ENCODE measurements at places on chromosomes 7 and 10.

- no peak for DNase-seq
These were observed 83.6 kb downstream of the GRB10 start for GRCh38 chr7:50699143-50699542.

GRCh38 chr7:37201876-37202198 is 246.8 kb downstream of the ELMO1 start:
- no peak for DNase-seq

- no peak for DNase-seq
These were observed 106.2 kb upstream of the SEMA3D start for GRCh38 chr7:85292908-85293576.

- DNase-seq, result no peak
These were observed 18.0 kb downstream of the SEMA3C start for GRCh38 chr7:80900583-80901576.

DNA sequence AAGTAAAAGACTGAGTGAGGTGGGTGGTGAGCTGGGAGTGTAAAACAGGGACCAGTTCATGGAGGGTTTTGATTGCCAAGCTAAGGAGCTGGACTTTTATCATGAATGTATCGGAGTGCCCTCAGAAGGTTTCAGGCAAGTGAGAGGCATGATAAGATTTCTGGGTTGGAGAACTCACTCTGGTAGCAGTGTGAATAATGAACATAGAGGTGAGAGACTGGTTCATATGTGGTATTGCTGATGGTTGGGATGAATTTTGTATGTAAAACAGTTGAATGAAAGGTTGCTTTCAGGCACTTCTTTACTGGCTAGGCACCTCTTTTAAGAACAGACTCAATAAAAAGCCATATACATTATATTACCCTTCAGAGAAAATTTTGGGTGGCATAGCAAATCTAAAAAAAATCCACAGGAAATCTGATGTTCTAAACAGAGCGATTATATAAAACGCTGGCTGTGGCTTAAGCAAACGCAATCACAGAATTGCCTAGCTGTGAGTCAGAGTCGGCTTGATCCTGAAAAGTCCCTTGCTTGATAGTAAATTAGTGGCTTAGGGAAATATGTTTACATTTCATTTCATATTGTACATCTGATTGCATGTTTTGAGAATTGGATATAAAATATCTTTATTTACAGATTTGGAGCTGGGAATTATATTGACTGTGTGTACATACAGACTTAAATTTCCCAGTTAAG is 92.9 kb upstream of the HDAC9 start:
- DNase-seq, result no peak

- no peak for DNase-seq
These were observed 162.0 kb downstream of the KLF6 start for GRCh38 chr10:3622845-3623621.

DNA sequence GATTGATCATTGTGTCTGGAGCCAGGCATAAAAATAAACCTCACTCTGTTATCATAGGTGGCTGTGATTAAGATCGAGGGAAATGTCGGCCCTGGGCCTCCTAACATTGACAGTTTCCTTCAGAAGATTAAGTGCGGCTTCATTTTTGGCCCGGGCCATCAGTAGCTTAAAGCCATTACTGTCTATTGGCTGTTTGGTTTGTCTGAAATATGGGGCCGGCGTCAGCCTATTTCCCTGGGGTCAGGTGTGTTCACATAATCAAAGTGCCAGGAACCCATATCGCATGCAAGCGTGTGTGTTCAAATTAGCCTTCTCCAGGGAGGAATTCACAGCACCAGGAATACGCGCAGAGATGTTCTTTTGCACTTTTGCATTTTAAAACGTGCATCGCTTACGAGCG is 114.7 kb downstream of the CUX1 start:
- DNase-seq, result no peak

DNA sequence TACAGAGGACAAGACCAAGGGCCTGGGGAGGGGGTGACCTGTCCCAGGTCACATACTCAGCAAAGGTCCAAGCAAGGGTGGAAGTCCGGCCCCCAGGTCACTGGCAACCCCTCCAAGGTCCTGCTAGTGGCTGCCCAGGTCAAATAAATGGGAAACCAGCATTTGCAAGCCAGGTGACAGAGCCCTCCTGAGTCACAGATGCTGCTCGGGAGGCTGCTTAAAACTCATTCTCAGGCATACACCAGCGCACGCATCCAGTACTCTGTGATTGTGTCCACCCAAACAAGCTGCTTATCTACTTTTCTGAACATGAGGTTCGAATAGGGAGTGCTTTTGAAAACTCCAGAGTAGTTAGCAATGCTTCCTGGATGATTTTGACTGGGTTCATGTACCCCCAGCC is 130.6 kb downstream of the TAX1BP1 start:
- no peak for DNase-seq

- DNase-seq, result no peak
These were observed 187.5 kb upstream of the ADO start for GRCh38 chr10:62616885-62617590.

GRCh38 chr7:74017125-74017524 is 10.8 kb upstream of the ELN start:
- no peak for DNase-seq

DNA sequence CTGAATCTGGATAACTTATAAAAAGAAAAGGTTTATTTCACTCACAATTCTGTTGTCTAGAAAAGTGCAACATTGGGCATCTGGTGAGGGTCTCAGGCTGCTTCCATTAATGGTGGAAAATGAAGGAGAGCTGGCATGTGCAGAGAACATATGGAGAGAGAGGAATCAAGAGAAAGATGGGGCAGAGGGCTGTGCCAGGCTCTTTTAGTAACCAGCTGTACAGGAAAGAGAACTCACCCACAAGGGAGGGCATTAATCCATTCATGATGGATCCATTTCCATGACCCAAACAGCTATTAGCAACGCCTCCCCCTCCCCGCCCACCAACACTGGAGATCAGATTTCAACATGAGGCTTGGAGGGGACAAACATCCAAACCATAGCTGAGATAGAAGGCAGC is 61.7 kb upstream of the LYZL1 start:
- DNase-seq, result no peak

DNA sequence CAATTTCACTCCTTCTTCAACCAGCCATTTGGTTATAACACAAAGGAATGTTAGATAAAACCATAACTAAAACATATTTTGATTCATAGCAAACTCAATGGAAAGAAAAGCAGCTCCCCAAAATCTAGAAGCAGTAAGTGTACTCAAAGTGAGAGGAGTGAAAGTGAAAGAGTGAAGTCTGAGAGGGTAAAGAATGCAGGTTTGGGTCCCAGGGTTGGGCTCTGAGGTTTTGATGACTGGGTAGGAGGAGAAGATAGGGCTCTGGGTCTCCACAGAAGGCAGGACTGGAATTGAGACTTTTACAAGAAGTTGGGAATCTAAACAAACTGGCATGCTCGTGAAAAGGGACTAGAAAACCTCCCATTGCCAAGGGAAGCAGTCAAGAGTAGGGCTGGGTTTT is 85.4 kb upstream of the RSU1 start:
- DNase-seq, result no peak

GRCh38 chr10:131849591-131850382 is 51.0 kb upstream of the PPP2R2D start:
- no peak for DNase-seq

- no peak for DNase-seq
These were observed 51.3 kb downstream of the IKZF1 start for GRCh38 chr7:50355817-50356178.

GRCh38 chr7:12469568-12469967 is 65.9 kb upstream of the VWDE start:
- no peak for DNase-seq

GRCh38 chr7:73737491-73738219 is 947 bp downstream of the ABHD11 start:
- no peak for DNase-seq

GRCh38 chr7:39434012-39434411 is 132.2 kb upstream of the YAE1 start:
- DNase-seq, result no peak

DNA sequence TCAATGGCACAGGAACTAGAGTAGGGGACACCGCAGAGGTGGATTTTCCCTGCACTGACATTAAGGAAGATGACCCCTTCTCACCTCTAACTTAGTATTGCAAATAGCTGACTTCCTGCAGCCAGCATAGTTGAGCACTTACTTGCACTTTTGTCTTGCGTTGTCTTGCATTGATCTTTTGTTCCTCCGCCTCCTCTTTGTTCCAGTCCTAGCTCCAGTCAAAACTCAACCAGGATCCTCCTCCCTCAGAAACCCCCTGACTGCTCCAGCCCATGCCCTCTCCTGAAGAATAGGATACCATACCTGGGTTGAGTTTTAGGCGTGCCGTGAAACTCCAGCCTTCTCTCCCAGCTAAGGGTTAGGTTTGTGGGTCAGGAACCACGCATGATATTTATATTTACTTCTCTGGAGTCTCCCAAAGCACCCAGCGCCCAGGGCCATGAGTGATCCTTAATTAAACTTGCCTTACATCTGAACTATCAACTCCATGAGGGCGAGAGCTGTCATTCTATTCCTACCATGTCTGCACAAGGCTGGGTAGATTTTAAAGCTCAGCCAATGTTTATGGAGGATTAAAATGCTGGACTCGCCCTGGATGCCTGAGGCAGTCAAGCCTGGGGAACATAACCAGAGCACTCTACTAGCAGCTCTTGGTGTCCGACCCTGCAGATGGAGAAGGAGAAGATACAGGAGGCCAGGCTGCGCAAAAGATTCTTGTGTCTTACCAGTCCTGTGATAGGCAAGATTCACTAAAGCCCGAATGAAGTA is 14.1 kb downstream of the ZNF467 start:
- DNase-seq, result no peak

DNA sequence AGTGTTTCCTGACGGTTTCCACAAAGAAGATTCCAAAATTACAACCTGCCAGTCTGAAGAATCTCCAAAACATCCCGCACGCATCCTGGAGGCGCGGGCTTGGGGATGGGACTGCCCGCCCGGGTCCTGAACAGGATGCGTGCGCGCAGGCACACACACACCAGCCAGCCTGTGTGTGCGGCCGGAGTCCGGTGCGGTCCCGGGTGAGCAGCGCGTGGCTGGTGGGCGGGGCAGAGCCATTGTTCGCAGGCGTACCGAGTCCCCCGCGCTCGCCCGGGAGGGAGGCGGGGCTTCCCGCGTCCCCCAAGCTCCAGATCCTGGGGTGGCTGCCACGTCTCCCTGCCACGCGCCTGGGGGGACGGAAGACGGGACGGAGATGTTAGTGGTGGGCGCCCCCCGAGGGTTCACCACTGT is 675 bp upstream of the SCD start:
- DNase-seq, result peak; percentile 60

DNA sequence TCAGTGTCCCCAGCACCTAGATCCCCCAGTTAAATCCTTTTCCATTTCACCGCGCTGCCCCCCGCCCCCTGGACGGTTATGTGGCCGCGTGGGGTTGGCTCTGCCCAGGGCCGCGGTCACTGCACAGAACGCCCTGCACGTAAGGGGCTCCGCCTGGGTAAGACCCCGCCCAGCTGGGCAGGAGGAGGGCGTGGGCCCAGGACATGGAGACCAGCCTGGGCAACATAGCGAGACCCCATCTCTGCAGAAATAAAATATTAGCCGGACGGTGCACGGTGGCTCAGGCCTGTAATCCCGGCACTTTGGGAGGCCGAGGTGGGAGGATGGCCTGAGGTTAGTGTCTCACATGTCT is 650 bp upstream of the ZFAND2A start:
- DNase-seq, result no peak

- no peak for DNase-seq
These were observed 43.0 kb upstream of the RPA3 start for GRCh38 chr7:7761340-7761973.

GRCh38 chr10:4488904-4489303 is 337.1 kb upstream of the AKR1E2 start:
- DNase-seq, result no peak

GRCh38 chr10:132450825-132451505 is 54.0 kb downstream of the PWWP2B start:
- DNase-seq, result no peak

DNA sequence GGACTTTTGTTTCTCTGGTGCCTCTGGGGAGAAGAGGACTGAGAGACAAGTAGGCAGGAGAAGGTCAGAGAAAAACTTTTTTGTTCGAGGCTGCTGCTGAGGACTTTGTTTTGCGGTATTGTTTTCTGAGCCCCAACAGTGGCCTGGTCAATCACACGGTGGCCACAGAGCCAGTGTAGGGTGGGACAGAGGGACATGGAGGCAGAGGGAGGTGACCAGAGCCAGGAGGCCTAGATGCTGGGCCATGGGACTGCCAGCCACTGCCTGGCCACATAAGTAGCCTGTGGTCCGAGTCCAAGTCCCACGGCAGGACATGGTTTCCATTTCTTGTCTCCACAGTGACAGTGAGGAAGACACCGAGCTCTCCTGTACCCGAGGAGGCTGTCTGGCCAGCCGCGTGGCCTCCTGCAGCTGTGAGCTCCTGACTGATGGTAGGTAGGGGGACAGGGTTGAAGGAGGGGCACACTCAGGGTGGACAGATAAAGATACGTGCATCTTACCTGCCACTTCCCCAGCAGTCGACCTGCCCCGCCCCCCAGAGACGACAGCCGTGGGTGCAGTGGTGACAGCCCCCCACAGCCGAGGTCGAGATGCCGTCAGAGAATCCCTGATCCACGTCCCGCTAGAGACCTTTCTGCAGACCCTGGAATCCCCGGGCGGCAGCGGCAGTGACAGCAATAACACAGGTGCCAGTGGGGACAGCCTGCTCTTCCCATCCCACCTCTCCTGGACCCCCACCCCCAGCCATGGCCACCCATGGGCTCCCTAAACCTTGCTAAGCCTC is 27.5 kb downstream of the SH2B2 start:
- DNase-seq, result no peak

DNA sequence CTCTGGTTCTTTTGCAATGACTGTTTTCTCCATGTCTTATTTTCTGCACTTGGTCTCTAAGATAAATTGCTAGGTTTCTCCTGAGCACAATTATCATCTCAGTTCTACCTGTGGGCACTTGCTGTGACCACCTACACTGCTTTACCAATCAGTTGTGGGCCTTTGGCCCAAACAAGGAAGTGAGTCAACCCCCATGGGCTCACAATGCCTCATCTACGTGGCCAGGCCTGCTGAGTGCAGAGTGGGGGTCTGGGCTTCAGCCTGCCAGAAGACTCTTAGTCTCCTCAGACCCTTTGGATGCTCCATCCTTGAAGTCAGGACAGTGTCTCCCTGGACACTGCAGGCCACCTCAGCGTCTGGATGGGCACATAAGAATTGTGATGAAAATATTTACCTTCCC is 20.3 kb downstream of the SCART1 start:
- no peak for DNase-seq

- DNase-seq, result no peak
These were observed 9.8 kb downstream of the MAPK8 start for GRCh38 chr10:48316236-48316635.

DNA sequence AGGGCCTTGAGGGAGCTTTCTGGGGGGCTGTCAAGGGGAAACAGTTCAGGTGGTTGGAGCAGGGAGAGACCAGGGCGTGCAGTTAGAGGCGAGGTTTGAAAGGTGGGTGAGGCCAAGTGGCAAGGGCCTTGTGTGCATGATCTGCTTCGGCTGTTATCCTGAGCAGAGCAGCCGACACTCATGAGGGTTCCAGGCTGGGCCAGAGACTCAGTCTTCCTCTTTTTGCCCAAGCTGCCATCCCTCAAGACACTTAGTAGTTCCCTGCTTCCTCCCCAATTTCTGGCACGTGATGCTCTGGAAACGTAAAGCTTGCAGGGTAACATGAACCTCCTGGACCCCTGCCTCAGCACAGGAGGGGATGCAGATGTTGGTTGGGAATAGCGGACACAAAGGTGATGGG is 44.1 kb downstream of the KLRG2 start:
- no peak for DNase-seq
